ENCODE measurements at places on chromosomes 3 and 15. TPM values are rescaled to one million over a fixed set of nuclear protein-coding genes. Genes with fewer than 3 reads are reported as not detected.

DNA sequence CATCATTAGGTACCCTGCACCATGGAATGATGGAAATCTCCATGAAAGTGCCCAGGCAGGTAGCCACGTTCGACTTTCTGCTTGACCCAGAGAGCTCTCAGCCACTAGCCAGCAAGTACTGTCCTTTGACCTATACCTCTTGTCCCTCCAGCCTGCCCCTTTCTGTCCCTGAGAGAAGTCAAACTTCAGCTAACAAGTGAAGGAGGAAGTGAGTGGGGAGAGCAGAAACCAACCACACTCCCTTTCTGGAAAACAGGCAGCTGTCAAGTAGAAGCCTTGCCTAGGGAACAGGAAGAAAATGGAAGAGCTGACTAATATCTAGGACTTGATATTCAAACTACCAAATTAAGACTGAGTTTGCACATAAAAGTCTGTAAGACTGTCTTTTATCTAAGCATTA, 30.3 kb upstream of the FSTL1 start:
- DNase-seq, result no peak

DNA sequence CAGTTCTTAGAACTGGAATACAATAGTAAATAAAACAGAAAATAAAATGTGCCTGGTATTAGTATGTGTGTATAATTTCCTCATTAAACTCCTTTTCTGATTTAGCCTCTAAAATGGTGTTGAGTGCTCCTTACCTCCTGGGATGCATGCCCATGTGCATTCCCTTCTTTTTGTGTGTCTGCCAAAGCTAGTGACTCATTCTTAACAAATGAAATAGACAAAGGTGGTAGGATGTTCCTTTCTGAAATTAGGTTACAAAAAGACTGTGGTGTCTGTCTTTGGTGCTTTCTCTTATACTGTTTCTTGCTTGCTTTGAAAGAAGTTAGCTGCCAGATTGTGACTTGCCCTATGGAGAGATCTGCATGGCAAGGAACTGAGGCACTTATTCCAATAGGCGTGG, 623.7 kb downstream of the GRM7 start:
- no peak for DNase-seq

DNA sequence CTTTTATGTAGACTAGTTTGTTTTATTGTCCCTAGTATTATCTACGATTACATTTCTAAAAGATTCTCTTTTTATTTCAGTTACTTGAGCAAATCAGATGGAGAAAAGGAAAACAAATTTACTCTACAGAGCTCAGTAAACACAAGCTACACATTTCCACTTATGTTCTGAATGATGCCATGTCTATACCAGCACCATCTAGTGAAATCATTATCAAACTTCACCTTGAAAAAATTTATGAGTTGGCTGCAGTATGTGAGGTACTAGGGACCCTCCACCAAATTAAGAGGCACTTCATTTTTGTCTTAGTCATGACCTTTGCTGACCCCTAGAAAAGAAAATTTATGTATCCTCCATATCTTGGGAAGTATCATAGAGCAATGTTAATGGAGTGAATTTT, 827.4 kb downstream of the SI start:
- DNase-seq, result no peak

DNA sequence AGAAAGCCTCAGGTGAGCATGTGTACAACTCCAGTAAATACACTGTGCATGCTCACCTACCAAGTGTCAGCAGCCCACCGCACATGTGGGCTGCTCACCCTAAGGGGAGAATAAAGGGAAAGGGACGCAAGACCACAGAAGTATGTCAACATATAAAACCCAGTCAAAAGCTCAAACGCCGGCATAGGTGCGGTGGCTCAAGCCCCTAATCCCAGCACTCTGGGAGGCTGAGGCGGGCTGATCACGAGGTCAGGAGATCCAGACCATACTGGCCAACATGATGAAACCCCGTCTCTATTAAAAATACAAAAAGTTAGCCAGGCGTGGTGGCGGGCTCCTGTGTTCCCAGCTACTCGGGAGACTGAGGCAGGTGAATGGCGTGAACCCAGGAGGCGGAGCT, 732.1 kb downstream of the ZPLD1 start:
- no peak for DNase-seq

Gene DAZL
- not detected for total RNA-seq

Gene NR2F2
- 4.1 TPM for total RNA-seq
